Effector CD4-positive, alpha-beta T cell (primary cell): ENCODE measurements at places on chromosomes 7 and 10.

DNA sequence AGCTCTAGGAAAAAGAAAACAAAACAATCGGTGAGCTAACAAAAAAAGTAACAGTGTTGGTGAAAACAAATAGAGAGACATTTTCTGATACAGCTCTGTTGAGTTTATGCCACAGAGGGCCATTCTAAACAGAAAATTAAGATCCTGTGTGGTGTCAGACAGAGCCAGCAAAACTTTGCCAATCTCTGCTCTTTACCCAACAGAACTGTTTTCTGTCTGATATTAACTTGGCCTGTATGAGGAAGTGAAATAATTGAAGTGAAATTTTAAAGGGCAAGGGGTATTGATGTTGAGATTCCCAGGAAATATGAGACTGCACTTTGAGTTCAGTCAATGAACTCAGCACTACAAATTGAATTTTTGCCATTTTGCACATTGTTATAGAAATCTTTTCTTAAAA lies 101.0 kb downstream of the AOAH start:
- DNase-seq, result no peak

- DNase-seq, result no peak
Observed at GRCh38 chr7:106749165-106749564, 88.2 kb upstream of the CCDC71L start.

- DNase-seq, result no peak
Observed at GRCh38 chr10:50510517-50511473, 113.0 kb downstream of the SGMS1 start.

GRCh38 chr10:112442063-112442462 lies 4.7 kb downstream of the ZDHHC6 start:
- no peak for DNase-seq

- DNase-seq, result no peak
Observed at GRCh38 chr10:32095116-32095733, 39.0 kb upstream of the KIF5B start.

DNA sequence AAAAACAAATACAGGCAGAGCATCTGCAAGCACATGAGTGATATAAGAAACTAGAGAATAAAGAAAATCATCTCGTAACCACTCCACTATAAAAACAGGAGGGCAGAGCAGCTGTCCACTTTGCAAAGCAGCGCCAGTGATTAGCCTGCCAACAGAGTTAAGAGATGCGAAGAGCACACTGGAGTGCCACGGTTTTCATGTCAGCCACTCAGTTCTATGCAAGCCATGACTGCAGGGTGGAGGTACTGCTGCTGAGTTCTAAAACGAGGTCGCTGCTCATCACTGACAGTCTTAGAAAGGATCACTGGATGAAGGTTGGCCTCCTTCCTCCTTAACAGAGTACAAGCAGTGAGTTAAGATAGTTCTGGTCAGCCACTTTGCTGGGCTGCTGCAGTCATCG lies 58.5 kb downstream of the FGFR2 start:
- DNase-seq, result no peak

GRCh38 chr7:84258628-84259027 lies 64.0 kb upstream of the SEMA3A start:
- DNase-seq, result no peak

DNA sequence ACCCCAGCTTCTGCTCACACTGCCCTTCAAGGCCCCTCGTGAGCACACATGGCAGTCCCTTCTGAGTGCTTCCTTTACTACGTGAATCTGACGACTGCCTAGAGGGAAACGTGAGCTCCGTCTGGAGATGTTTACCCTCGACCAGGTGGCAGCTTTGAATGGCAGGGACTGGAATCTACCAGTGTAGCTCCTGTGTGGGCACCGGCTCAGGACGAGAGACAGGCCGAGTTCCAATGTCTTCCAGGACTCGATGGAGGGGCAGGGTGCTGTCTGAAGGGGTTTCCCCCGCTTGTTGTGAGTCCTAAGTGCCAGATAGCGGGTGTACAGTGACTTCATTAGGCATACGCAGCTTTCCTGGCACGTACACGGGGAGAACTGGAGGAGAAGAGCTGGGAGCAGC lies 229.9 kb downstream of the ADARB2 start:
- no peak for DNase-seq

DNA sequence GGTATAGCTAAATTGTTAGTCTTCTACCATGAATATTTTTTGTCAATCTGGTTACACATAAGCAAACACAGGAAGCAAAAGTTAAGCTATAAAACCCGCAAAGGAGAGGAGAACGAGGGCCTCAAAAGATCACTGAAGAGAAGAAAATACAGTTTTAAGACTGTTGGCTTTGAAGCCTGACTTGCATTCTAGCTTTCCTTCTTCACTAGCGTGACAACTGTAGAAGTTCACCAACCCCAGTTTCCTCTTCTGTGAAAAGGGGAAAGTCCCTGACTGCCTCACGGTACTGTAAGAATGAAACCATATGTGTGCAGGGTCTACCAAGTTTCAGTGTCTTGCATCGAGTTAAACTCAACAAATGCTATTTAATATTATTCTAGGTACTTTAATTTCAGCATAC lies 7.5 kb upstream of the LRRN3 start:
- peak; percentile 14 for DNase-seq

DNA sequence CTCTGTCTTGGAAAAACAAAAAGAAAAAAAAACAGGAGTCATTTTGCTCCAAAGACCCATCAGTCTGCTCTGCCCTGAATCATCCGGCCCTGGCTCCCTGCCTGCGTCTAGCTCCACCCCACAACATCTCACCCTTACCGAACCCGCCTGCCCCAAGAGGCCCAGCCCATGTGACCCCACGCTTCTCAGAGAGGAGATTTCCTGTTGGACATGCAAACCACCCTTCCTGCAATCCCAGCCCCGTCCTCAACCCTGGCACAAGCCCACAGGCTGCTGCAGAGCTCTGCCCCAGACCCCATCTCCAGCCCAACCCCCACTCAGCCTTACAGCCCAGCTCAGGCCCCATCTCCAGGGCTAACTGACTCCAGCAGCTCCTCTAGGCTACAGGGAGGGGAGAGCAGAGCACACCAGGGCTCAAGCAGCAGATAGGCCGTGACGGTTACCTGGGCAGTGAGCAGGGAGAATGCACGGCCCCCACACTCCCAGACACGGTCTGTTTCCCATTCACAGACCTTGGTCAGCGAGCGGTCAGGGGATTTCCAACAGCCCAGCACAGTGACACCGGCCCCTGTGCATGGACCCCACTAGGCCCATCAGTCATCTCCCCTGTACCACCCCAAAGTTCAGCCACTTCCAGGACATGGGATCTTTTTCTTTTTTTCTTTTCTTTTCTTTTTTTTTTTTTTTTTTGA lies 69.9 kb upstream of the GTF2I start:
- no peak for DNase-seq

DNA sequence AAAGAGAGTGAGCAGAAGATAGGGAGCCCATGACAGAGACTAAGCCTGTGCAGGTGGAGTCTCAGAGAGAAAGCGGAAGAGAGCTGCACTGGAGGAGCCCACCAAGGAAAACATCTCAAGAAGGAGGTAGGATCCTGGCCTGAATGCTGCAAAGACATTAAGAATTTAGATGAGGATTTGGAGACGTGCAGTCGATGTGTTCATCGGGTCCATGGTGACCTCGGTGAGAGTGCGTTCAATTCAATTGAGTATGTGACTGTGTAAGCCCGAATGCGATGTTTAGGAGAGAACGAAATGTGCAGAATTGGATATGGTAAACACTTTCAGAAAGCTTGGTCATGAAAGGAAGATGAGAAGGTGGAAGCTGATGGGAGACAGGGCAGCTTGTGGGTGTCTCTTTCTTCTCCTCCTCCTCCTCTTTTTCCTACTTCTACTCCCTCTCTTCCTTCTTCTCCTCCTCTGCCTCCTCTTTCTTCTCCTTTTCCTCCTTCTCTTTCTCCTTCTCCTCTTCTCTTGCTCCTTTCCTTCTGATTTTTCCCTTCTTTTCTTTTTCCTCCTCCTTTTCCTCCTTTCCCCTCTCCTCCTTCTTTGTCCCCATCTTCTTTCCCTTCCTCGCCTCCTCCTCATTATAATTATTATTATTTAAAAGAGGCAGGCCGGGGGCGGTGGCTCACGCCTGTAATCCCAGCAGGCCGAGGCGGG lies 276.0 kb downstream of the RPS24 start:
- DNase-seq, result no peak

DNA sequence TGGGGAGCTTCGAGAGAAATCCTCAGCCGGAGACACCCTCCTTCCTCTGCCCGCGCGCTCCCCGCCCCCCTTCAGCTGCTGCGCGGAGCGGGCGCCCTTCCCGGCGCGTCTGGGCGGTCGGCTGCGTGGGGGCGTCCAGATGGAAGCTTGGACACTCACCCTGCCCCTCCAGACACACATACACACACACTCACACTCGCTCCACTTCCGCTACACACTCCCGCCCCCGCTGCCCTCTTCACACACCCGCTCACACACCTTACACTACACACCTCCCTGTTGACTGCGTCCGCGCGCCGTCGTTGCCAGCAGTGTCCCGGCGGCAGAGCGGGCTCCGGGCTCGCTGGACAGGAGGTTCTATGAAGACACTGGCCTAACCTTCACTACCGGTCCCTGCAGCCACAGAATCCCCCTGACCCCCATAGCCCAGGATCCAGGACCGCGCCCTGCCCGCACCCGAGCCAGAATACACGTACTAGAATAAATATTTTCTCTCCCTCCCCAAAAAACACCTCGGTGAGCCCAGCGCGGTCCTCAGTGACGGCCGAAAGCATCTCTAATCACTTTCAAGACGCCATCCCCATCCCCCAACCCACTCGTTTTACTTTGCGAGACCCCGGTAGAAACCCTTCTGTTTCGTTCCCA lies 1.1 kb upstream of the EGR2 start:
- peak; percentile 44 for DNase-seq

- DNase-seq, result no peak
Observed at GRCh38 chr7:123845823-123846216, 851 bp downstream of the HYAL4 start.
